ENCODE measurements at places on chromosomes 3 and 15. TPM values are rescaled to one million over a fixed set of nuclear protein-coding genes. Genes with fewer than 3 reads are reported as not detected.

RAB6B gene
- polyA plus RNA-seq: 3.0 TPM

CCDC39 gene
- polyA plus RNA-seq: not detected

SLITRK3 gene
- polyA plus RNA-seq: not detected

SLC9C1 gene
- not detected for polyA plus RNA-seq

MBD4 gene
- polyA plus RNA-seq: 39.0 TPM

All from K562 (cell line).